ENCODE measurements at places on chromosomes 11 and 22. TPM values are rescaled to one million over a fixed set of nuclear protein-coding genes. Genes with fewer than 3 reads are reported as not detected.

Gene APOA4
- not detected for total RNA-seq

Gene TNNI2
- 7.8 TPM for total RNA-seq

Gene BDNF
- total RNA-seq = 5.4 TPM

Gene UPB1
- 0.80 TPM for total RNA-seq

Gene FLRT1
- 0.25 TPM for total RNA-seq

Gene WNT7B
- 75.5 TPM for total RNA-seq

Gene CLDN5
- not detected for total RNA-seq

Gene UCP2
- 36.8 TPM for total RNA-seq

Gene AMOTL1
- total RNA-seq = 60.5 TPM

Gene GNAZ
- 1.2 TPM for total RNA-seq
